ENCODE measurements at places on chromosomes 1 and 21.

DNA sequence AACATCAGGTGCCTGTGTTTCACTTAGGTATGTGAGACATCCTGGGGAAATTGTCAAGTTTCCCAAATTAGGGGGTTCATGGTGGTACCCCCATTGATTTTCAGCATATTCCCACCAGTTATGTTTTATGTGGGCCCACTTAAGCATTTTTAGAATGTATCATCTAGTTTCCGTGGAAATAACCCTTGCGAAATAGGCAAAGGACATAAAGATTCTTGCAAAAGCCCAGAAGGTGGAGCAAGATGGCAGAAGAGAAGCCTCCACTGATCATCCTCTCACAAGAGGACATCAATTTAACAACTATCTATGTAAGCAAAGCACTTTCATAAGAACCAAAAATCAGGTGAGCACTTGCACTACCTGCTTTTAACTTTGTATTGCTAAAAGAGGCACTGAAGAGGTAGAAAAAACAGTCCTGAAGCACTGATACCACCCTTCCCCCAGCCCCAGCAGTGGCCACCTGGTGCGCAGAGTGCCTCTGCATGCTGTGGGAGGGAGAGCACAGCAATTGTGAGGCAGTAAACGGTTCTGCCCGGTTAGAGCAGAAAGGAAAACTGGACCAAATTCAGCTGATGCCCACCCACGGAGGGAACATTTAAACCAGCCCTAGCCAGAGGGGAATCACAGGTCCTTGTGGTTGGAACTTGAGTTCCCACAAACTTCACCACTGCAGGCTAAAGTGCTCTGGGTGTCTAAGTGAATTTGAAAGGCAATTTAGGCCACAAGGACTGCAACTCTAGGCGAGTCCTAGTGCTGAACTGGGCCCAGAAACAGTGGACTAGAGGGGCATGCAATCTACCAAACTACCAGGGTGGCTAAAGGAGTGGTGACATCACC is 23.2 kb downstream of the MCOLN2 start:
- no peak for DNase-seq

DNA sequence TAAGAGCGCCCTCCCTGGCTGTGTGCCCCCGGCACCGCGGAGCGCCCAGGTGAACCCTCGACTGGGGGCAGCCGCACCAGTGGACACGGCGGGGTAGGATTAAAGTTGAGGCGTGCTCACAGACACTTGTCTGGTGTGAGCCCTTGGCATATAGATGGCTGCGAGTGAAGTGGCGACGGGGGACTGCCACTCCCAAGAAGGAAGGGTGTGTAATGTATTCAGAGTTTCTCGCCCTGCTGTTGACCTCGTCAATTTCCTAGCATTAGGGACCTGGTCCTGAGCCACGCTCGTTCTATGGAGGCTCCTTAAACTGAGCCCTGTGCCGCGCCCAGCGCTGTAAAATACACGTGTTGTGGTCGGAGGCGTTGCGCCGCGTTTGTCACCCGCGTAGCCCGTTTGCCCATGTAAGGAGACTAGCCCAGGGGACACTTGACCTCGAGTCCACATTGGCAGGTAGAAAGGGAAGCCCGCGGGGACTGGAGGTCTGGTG is 554 bp downstream of the EVA1C start:
- no peak for DNase-seq

DNA sequence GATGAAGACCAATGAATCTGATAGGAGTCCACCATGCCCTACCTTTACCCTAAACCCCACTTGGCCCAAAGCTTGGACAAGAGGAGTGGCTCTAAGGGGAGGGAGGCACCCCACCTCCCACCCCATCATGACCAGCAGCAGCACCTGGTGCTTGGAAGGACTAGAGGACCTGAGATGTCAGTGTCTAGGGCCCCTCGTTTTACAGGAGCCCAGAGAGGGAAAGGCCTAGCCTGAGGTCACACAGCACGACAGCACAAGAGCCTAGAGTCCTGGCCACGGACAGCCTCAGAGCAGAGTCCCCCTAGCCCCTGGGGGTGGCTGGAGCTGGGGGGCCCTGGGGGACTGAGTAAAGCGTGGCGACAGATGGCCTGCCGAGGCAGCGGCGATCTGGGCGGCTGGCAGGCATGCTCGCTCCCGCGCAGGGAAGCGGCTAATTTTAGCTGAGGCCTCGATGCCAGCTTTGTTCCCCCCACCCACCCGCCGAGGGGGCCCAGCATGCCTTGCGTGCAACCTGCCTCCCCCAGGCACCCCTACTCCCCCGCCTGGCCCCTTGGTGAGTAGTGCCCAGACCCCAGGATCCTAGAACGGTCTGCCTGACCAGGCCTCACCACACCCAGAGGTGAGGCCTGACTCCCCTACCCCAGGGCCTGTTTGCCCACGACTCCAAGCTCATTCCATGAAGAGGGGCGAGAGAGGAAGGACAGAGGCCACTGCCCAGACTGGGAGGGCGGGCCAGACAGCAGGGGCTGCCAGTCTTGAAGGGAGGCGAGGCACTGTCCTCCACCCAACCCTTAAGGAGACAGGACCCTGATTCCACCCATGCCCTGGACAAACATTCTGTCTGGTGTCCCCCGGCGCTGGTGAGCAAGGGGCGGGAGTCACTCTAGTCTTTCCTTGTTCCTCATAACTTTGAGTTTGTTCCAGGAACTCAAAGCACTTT is 39.0 kb downstream of the AHDC1 start:
- DNase-seq = no peak

GRCh38 chr1:10724948-10725847 is 71.2 kb downstream of the CASZ1 start:
- no peak for DNase-seq

DNA sequence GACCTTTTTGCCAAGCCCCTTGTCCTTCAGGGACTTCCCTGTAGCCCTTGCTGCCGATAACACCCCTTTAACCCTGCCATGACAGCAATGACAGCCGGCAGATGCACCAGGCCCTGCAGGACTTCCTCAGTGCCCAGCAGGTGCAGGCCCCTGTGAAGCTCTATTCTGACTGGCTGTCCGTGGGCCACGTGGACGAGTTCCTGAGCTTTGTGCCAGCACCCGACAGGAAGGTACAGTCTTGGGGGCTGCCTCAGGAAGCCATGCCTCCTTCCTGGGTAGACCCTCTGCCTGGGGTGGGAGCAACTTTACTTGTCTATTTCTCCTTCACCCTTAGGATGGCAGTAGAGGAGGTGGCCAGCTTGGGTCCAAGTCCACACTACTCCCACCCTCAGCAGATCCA is 16.1 kb upstream of the PADI6 start:
- no peak for DNase-seq

- no peak for DNase-seq
Observed at GRCh38 chr1:45854724-45855123, 51.3 kb downstream of the MAST2 start.

- no peak for DNase-seq
Observed at GRCh38 chr21:31158789-31159581, 120.7 kb upstream of the KRTAP19-8 start.

DNA sequence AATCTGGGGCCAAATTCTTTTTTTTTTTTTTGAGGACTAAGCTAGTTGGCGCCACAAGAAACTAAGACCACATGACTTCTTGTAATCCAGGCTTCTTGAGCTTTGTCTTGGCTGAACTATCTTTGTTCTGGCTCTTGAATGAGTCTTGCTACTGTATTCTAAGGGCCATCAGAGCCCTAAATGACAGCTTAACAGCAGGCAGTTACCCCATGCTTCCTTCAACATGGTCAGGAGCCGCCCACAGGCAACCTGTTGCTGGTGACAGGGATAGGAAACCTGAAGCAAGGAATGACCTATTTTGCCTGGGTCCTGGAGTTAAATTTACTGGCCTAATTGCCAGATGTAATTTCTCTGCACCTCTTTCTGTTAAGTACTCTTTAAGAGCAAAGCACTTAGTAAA is 188.2 kb upstream of the PLXNA2 start:
- DNase-seq = no peak

DNA sequence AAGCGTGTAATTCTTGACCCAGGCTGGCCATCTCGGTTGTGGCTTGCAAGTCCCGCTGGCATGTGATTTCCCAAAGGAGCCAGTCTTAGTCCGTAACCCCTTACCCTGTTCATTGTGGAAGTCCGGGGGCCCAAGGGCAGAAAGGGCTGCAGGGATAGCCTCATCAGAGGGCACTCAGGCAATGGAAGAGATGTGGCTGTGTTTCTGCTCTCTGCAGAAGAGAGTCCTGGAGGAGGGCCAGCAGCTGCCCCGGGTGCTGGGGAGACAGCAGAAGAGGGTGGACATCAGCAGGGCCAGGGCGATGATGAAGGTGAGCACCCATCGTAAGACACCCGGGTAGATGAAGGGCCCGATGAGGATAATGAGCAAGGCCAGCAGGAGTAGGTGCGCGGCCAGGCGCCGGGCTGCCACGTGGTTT is 830 bp downstream of the RNF186 start:
- DNase-seq = no peak

DNA sequence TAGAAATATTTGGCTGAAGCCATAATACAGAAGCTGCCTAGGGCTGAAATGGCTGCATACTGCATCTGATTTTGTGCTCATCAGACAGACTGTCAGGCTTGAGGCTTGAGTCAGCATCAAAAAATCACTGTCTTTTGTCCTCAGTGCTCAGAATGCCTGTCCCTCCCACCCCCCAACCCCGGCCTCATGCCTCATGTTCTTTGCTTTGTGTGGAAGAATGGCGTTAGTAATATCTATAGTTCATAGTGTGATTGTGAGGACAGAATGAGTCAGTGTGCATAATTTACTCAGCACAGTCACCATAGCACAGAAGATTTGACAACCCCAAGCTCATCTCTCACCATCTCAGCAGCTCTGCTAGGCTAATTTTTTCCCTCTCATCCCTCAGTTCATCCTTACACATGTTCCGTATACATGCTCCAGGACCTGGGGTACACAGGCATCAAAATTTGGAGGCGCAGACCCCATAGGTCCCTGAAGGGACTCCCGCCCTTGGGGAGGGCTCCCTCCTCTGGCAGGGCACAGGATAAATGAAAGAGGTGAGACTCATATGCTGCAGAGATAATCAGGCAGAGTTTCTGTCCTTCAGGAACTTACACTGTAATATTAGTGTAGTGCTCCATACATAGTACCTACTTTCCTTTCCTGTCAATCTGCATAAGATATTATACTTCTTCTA is 159.1 kb upstream of the C8B start:
- DNase-seq = no peak

DNA sequence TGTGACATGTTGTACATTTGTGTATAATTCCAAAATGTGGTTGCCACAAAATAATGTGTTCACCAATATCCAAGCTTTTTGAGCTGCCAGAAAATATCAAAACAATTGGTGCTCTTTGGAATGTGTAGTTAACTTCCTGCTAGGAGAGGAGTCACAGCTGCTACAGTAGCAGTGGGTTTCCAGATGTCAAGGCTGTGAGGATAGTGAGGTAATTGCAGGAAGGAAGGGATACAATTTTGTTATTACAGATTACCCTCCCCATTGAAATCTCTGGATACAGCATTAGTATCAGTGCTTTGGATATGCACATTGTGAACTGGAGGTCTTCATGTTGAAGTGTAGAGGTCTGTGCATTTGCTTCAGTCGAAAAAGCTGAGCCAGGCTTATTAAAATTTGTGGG is 253.2 kb downstream of the PTPRC start:
- DNase-seq = no peak

- DNase-seq = no peak
Observed at GRCh38 chr1:81420760-81421159, 380.0 kb upstream of the ADGRL2 start.

GRCh38 chr1:150875197-150876118 is 941 bp downstream of the ARNT start:
- no peak for DNase-seq

DNA sequence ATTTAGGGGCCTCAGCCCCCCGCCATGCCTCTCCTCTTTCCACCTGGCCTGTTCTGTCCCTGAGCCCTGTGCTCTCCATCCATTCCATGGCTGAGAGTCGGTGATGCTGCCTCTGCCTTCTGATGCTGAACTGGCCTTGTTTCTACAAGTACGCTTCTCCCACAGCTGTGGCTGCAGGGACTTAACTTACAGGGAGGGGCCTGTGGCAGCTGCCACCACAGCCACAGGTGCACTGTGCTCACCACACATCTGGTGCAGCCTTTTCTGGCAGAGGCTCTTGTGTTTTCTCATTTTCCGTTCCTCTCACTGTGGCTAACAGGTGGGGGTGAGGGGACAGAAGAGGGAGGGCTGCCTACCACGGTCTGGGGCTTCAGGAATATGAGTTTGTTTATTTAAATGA is 4.2 kb downstream of the FMO1 start:
- peak; percentile 23 for DNase-seq

DNA sequence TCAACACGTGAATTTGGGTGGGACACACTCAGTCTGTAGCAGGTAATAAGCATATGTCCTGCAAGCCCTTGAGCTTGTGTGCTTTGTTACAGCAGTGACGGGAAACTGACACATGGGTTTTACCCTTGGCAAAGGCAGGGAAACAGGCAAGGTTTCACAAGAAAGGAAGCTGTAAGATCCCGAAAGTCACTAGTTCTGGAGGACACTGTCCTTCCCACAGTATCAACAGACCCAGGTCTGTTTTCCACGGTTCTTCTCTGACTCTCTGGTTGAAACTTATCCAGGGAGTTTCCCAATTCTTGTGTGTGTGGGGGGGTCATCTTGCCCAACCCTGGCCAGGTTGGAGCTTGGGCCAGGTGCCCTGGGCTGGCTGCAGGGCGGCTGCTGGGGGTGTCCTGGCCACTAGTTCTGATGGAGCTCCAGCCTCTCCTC is 29.3 kb upstream of the ZBTB21 start:
- DNase-seq = no peak

DNA sequence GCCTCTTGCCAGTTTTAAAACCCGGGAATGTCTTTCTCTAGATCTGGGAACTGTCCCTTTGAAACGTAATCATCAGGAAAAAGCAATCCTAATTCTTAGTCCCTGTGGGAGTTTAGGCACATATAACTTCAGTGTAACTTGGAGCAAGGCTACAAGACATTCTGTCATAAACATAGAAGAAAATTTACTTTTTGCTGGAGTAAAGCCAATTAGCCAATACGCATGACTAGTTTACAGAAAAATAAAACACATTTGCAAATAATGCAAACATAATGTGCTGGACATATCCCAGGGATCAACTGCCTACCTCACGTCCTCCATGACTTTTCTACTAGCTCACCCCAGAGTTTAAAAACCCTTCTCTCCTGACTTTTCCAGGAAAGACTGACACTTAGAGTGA is 970.6 kb downstream of the MRPL39 start:
- DNase-seq = no peak

DNA sequence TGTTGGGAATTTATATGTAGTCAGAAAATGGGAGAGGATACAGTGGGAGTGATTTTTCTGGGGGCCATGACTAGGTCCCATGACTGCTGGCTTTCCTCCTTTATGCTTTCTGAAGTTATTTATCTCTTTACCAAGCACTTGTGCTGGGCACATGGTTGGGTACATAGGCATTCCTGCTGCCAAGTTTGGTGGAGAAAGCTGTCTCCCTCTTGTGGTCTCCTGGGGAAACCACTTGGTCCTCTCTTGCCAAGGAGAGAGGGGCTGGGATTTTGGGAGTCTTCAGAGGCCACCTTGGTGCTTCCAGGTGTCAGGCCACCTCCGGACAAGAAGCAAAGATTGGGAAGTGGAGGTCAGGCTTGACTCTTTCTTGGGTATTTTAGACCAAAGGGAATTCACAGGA is 120.2 kb upstream of the KCNE2 start:
- no peak for DNase-seq

DNA sequence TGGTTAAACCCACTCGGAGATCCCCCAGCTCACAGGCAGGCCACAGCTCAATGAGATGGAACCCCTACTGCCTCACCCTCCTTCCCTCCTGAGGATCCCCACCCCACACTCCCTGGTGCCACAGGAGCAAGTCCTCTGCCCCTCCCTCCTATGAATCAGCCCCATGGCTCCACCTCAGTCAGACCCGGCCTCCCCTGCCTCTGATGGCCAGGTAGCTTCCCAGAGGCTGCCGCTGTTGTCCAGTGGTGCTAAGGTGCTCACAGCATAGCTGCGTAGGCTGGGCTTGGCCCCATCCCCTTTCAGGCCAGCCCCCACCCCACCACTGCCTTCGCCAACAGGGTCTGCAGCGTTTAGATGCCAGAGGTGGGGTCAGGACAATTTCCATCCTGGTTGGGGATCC is 98.5 kb upstream of the IGSF21 start:
- no peak for DNase-seq
